ENCODE measurements at places on chromosomes 6 and 20.

DNA sequence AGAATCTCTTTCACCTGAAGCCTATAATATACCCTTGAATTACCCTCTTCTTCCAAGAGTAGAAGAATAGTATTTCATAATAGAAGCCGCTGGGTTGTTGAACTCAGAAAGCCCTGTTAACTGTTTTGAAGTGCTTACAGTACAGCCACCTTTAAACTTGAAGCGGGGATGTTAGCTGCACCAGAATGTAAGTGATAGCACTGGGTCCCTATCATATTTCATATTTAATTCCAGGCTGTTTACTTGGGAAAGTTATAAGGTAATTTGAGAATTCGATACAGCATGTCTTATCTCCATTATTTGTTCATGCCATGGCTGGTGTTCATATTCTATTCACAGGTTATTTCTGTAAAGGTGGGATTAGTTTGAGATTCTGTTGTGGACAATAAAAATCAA is 63.5 kb upstream of the VSTM2L start:
- DNase-seq = no peak

GRCh38 chr6:134351615-134352474 is 33.9 kb upstream of the SGK1 start:
- DNase-seq = no peak

DNA sequence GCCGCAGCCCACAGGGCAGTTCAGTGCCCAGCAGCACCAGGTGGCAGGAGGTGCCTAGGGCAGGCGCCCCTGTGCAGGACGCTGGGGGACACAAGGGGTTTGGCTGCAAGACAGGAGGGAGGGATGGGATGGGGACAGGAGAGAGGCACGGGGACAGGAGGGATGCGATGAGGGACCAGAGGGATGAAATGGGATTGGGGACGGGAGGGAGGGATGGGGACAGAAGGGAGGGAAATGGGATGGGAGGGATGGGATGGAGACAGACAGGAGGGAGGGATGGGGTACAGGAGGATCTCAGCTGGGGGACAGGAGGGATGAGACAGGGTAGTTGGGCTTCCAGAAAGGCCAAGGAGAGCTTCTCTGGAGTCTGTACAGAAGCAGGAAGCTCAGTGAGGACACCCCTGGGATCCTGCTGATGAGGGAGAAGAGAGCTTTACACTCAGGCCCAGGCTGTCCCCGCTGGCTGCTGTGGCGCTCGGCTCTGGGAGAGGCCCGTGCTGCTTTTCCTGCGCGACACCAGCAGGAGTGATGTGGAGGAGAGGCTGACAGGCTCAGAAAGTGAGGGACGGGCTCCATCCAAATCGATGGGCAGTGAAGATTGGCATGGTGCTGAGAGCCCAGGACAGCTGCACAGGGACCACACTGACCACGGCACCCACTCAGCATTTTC is 400.8 kb downstream of the SMOC2 start:
- DNase-seq = no peak

DNA sequence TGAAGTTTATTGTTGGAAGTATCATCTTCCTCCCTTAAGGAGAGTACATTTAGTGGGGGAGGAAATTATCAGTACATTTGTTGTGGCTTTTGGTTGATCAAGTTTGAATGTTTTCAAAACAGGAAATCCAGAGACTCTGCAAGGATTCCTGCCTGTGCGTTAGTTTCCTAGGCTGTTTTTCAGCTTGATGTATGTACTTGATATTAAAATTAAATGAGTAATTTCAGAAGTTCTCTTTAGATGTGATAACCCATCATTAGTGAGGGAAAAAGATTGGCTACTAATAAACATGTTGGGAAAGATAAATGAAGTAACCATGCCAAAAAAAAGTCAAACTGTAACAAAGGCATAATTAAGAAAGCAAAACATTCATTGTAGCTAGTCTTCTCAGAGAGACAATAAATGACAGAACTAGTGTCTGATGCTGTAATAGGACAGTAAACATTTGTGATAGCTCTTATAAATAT is 88.0 kb upstream of the TULP1 start:
- DNase-seq = no peak

DNA sequence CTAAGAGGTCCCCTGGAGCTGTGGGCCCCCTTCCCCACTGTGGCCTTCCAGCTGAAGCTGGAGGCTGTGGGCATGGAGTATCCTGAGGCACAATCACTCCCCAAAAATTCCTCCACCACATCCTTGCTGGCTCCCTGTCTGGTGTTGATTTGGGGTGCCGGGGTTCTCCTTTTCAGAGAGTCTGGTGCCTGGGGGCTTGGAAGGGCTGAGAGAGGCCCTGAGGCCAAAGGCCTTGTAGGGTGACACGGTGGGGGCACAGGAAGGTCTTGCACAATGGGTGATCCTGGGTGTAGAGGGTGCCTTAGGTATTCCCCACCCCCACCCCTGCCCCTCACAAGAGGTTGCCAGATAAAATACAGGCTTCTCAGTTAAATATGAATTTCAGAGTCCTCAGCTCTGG is 33.2 kb upstream of the VEGFA start:
- no peak for DNase-seq

DNA sequence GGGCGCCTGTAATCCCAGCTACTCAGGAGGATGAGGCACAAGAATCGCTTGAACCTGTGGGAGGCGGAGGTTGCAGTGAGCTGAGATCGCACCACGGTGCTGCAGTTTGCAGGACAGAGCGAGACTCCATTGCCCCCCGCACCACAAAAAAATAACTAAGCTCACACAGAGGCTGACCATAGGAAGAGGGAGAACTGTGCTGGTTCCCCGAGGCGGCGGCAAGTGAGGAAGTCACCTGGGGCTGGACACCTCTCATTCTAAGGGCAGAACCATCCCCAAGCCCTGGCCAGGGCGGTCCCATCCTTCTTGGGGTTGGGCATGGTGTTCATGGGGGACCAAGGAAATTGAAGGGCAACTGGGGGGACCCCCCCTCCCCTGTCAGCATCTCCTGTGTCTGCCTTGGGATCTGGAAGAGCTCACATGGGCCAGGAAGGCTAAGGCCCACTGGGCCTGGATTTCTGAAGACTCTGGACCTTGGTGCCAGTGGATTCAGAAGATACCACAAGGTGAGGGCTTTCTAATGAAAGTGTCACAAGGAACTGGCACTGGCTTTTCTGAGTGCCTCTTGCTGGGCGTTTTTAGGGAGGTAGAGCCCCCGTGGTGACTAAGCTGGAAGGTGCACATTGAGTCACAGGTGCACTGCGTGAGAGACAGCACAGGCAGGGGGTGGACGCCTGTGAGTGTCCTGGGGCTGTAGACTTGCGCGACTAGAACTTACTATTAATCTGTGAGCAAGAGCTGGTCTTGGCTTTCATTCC is 11.5 kb downstream of the IRF4 start:
- DNase-seq = no peak

DNA sequence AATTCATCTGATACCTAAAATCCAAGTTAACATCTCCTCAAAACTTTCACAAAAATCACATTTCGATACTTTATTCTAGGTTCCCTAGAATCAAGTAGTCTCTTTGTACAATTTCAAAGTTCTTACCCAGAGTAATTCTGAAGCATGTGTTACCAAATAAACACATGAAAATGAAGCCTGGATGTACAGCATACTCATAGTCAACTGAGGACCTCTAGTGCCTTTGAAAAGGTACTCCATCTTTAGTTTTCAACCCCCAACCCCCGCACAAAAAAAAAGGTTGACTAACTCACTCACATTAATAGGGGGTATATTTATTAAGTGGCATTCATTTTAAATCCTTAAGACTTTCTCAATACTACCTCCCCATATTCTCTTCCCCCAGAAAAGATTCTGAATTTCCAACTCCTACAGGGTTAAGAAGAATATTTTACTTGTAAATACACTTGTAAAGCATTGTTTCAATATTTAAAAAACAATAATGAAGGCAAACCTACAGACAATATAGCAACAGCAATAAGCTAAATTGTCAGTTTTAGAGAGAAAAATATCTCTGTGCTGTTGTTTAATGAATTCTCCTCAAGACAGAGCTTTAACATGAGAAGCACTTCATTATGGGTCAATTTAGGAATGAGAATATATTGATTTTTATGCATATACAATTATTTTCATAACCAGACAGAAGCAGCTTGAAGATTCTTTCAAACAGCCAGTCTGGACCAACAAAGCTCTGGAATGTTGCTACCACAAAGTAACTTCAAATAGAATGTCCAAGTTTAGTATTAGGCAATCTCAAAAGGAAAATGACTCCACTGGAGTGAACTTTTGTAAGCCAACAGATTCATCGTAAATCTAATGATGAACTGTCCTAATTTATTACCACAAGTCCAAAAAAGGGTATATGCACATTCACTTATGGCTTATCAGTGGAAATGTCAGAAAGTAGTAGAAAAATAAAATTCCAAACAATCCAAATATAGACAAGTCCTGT is 3.3 kb downstream of the PLN start:
- no peak for DNase-seq

DNA sequence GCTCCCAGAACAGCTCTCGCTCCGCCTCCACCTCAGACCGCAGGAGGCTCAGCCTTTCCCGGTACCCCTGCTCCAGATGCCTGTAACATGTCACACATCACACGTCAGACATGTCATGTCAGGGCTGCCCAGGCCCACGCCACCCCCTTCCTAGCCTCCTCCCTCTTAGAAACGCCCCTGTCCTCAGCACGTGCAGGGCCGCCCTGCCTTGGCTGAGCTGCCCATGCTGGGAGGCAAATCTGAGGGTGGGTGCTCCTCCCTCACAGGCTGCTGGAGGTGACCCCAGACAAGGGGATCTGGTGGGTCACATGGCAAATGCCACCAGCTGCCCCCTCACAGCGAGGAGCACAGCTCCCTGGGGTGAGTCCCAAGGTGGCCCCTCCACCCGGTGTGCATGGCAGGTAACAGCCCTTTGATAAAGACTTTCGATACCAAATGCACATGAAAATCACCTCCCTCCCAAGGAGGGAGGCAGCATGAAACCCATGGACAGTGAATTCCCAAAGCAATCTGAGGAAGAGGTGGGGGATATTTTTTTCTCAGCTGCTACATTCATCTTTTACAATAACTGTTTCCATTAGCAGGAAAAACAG is 84.1 kb downstream of the GINS1 start:
- DNase-seq = no peak
